ENCODE measurements at places on chromosomes 6 and 20.

- DNase-seq: no peak
Measured at GRCh38 chr20:25187220-25187619, 8.3 kb upstream of the ENTPD6 start.

GRCh38 chr6:95515975-95516374, 61.4 kb upstream of the MANEA start:
- DNase-seq: no peak

DNA sequence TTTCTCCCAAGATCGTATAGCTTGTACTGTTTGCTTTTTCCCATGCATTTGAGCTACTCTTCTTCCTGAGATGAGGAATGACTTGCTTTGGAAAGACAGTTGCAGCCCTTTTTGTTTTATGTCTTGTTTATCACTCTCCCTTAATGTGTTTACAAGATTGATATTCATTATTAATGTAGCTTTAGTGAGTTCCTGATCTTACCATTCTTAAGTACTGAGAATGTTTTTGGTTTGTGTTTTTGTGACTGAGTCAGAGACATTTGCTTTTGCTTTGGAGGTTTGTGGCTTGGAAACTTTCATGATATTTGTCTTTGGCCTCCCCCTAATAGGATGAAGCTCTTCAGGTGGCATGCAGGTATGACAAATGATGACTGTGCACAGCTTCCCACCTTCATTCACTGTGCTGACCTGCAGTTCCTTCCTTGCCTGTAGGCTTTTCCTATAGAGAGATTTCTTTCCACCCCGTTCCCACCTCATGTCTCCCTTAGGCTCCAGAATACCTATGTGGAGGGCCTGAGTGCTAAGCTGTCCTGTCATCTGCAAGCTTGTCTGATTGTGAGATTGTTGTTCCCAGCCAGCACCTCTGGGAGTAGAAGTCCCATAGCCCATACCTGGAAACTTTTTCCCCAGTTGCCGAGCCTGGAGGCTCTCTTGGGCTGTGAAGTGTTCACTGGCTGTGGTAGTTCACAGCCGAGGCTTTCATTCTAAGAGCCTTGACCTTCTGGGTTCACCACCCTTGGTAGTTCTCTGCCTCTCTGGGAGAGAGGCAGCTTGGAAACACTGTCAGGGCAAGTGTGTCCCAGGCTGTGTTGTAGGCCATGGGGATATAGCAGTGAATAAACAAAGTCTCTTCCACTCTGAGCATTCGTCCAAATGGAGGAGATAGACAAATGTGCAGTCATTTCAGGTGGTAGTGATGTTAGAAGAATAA, 27.1 kb downstream of the CDS2 start:
- no peak for DNase-seq

GRCh38 chr6:155578251-155578650, 122.6 kb upstream of the NOX3 start:
- no peak for DNase-seq

DNA sequence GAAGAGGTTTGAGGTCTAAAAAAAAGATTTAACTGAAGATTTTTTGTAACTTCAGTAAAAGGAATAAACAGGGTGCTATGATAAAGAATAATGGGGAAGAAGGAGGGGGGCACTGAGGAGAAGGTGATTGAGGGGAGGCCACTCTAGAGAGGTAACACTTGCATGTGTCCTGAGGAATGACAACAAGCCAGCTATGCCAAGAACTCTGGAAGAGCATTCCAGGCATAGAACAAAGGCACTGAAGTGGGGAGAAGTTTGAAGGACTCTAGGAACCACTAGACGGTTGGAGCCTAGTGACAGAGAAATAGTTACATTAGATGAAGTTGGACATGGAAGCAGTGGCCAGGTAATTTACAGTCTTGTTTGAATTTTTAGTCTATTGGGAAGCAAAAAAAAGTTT, 10.8 kb upstream of the SF3B5 start:
- no peak for DNase-seq

Data from SK-N-SH (cell line).